ENCODE measurements at places on chromosomes 2 and 18.

DNA sequence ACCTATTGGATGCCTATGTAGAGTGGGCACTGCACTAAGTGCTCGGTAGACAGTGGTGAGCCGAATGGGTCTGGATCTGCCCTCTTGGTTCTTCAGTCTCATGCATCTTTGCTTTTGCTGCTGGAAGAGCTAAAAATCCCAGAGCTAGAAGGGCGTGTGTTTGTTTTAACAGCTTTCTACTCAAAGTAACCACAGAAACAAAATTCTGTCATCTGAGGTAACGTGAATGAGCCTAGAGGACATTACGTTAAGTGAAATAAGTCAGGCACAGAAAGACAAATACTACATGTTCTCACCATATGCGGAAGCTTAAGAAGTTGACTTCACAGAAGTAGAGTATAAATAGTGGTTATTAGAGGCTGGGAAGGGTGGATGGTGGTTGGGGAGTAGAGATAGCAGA is 119.8 kb downstream of the PLB1 start:
- DNase-seq, result peak; percentile 30

- no peak for DNase-seq
Measured at GRCh38 chr2:221777119-221777518, 205.0 kb upstream of the EPHA4 start.

- DNase-seq, result no peak
Measured at GRCh38 chr2:202608142-202608852, 26.5 kb upstream of the FAM117B start.

GRCh38 chr2:173854141-173854540 is 111.0 kb downstream of the SP3 start:
- DNase-seq, result no peak

Measured in CD4-positive, alpha-beta T cell treated with Interleukin-1 beta for 1 hour (primary cell).